ENCODE measurements at places on chromosomes 6 and 20.
A peak's percentile ranks its signal among the peaks of the same experiment; 100 is the strongest.

DNA sequence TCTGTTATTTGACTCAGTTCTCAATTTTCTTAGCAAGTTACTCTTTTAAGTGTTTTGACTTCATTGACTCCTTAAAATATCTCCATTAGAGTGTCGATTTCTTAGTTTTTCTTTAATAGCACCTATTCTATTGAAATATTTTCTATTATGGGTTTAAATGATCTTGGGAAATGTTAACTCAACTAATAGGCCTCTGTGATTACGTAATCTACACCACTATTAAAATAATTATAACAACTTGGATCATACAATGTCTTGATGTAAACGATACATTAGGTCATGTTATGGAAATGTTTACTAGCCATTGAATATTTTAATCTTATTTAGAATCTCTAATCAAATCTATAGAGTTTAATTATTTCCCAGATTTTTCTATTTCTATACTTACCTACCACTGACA lies 550.0 kb downstream of the EYS start:
- no peak for DNase-seq

GRCh38 chr6:11126876-11127275 lies 15.4 kb upstream of the ERVFRD-1 start:
- no peak for DNase-seq

DNA sequence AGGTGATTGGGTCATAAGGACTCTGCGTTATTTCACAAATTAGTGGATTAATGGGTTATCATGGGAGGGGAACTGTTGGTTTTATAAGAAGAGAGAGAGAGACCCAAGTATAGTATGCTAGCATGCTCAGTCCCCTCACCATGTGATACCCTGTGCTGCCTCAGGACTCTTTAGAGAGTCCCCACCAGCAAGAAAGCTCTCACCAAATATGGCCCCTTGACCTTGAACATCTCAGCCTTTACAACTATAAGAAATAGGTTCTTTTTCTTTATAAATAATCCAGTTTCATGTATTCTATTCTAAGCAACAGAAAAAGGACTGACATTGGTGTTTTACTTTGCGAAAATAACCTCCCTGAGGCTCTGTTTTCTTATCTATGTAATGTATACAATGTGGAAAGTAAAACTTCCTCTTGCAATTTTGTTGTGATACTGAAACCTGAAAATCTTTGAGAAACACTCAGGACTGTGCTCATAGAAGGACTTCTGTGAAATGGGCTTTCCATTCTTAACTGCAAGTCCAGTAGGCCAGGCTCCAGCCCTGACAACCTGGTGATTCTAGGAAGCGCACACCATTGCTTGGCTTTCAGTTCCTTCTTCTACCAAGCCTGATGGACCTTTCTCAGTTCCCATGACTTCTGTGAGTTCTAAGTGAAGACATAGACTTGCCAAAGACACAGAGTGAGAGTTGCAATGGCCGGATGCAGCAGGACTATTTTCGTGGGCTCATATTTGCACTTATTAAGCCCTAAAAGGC lies 21.9 kb downstream of the SIRPD start:
- no peak for DNase-seq

- DNase-seq = no peak
Observed at GRCh38 chr6:16949716-16950115, 152.1 kb upstream of the STMND1 start.

GRCh38 chr6:146543211-146543939 lies at the start of gene RAB32:
Gene RAB32 (plus strand): TSS chr6:146543833. CDS start chr6:146543872, 39 bp downstream.
- DNase-seq = no peak

DNA sequence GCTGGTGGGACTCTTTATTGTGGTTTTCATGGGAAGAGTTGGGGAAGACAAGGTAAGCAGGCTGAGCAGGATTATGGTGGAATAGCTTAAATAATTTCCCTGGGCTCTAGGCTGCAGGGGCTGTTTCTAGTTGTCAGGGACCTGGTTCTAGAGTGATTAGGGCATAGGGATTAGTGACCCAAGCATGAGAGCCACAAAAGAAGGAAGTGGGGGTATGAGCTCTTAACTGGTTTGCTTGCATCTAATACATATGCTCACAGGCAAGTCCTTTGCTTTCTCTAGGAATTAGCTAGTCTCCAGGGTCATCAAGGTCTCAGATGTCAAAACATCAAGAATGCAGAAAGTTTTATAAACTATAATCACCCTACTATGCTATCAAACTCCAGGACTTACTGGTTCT lies 67.5 kb upstream of the NRN1 start:
- DNase-seq = no peak

- DNase-seq = no peak
Observed at GRCh38 chr20:4950437-4950836, 50.9 kb downstream of the SLC23A2 start.

DNA sequence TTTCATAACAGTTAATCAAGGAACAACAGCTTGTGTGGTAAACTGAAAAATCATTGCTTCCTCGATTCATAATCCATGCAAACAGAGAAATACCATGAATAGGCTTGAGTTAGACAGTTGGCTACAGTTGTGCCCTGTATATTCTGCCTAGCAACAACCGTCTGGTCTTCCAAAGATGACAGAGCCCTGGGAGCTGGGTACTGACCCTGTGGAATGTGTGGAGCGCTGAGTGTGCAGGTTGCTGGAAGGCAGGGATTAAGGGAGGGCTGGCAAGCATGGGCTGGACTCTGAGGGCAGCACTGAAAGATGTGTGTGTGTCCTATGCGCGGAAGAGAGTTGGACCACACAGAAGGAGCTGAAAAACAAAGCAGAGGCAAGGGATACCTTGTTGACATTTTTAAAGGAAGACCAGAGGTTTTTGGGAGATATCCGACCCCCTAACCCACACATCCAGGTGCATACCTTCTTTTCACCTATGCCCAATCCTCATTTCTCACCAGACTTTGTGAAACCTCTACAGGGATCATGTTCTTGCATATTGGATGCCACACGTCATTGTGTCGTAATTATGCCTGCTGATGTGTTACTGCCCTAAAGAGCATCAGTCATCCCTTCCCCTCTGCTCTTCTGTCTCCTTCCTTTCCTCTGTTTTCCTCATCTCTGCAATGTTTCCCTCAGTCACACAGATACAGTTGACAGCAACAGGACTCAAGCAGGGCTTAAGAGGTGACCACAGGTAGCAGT lies 58.2 kb upstream of the VGLL2 start:
- no peak for DNase-seq

GRCh38 chr20:45771182-45771759 lies 20.4 kb downstream of the WFDC3 start:
- peak; percentile 66 for DNase-seq

GRCh38 chr20:3250091-3250504 lies 11.1 kb upstream of the SLC4A11 start:
- no peak for DNase-seq

GRCh38 chr20:20317195-20317594 lies 50.7 kb upstream of the INSM1 start:
- no peak for DNase-seq

DNA sequence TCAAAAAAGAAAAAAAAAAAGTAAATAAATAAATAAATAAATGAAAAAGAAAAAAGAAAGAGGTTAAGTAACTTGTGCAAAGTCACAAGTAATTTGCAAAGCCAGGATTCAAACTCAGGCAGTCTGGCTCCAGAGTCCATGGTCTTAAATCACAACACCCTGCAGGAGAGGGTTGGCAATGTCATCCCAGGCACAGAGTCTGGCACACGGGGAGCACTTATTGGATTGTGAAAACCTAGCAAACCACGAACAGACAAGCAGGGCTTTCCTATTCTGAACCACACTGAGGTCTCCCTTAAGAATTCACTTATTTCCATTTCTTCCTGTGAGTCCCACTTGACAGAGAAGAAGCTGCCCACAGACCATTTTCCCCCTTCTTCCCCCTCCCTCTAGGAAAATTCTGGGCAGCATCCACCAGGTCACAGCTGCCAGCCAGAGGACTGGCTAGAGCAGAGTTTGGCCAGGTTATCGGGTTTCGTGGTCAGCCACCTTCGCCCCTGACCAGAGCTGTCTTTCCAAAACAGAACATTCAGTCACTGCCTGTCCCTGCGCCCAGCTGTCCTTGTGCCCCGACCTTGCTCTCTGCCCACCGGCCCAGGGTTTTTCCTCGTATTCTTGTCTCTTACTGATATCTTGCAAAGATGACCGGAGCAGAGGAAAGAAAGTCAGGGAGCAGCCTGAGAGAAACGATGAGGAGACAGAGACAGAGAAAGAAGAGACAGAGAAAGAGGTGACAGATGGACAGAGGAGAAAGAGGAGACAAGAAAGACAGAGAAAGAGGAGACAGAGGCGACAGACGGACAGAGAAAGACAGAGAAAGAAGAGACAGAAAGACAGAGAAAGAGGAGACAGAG lies 106.4 kb upstream of the PTPN1 start:
- no peak for DNase-seq

DNA sequence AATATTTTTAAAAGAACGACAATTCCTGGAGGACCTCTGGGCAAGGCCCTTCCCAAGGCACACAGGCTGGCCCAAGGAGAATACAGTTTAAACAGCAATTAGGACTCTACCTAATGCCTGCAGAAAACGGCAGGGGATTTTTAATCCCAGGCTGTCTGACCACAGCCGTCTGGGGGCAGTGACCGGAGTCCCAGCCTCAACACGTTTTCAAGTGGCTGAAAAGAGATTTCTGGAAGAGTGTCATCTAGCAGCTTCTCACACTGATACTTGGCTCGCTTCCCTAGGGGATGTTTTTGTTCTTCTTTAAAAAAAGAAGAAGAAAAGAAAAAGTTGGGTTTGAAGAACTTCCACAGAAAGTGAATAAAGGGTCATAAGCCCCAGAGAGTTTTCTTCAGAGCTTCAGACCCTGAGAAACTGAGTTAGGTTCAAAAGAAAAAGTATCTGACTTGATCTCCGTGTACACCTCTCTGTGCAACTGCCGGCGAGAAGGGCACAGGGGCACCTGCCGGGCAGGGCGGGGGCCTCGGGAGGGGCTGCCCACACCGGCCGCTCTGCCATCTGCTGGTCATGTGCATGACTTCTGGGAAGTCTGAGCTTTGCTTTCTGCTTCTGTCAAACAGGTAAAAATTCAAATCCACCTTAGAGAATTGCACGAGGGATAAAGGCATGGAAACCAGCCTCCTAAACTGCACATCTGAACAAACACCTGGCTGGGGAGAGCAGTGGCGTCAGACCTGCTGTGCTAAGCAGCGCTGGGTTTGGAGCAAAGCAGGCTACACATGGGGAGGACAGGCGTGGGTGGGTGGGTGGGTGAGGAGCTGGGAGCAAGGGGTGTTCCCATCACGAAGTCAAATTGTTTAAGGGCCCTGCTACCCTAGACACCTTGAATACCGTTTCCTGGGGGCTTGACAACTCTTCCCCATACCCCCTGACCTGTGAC lies 33.0 kb downstream of the RRBP1 start:
- no peak for DNase-seq

GRCh38 chr6:4853782-4854511 lies 77.7 kb downstream of the CDYL start:
- DNase-seq = no peak

GRCh38 chr6:106069478-106069877 lies 16.7 kb upstream of the PRDM1 start:
- no peak for DNase-seq

- peak; percentile 67 for DNase-seq
Observed at GRCh38 chr6:106510090-106510970, 119.0 kb downstream of the RTN4IP1 start.

GRCh38 chr20:6590891-6591637 lies 176.4 kb upstream of the BMP2 start:
- DNase-seq = no peak

DNA sequence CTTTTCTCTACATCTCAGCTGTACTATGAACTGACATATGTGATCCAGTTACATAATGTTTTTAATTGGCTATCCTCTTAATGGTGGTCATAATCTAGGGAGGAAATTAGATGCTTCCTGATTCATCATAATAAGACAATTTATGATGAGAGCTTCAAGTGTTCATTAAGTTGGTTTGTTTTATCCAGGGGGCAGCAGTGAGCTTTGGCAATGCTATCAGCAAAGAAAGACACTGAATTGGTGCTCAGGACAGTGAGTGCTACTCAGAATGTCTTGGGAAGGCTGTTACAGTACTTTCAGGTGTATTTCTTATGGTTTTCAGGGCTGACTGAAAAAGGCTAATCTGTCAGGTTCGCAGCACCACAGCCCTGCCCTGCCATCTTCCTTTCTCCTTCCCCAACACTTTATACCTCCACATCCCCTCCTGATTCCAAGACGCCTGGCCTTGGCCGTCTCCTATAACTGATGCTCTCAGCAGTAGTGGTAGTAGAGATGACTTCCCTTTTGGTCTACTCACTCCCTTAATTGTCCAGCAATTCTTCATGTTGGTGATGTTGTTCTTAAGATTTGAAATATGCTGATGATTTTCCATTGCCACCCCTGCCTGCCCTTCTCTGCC lies 67.0 kb upstream of the TNFAIP3 start:
- peak; percentile 54 for DNase-seq

DNA sequence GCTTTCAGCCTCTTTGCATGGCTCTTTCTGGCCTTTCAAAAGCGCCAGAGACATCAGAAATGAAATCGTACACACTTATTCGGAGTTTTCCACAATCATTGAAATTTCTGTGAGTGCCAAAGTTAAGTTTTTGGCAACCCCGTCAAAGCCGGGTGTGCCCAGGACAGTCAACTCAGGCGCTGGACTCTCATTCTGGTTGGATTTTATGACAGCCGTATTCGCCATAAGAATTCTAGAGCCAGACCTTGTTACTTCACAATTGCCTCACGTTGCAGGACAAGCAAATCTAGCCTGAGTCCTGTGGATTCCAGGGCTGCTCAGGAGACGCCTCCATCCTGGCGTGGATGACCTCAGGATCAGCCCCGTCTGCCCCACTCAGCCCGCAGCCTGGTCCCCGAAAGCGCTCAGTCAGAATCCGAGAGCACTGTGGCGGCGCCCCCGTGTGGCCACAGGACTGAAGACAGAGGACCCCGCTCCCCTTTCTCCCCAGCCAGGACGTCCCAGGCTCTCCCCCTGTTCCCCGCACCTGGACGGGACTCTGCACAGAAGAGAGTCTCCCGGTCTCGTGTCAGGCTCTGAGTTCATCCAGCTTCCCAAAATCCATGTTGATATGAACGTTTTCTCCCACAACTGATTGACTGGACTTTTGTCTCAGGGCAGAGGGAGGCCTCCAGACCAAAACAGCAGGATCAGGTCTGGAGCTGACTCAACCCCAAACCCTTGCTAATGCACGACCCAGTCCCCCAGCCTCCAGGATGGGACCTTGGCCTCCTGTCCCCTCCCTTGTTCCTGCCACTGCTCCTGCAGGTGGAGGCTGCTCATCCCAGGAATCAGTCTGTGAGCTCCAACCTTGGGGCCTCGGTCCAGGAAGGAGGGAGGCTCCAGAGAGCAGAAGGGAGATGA lies 38.2 kb downstream of the MICA start:
- DNase-seq = peak; percentile 74

GRCh38 chr6:16183187-16183664 lies 54.3 kb downstream of the MYLIP start:
- peak; percentile 61 for DNase-seq

All from CD4-positive, CD25-positive, alpha-beta regulatory T cell (primary cell).